ENCODE measurements at places on chromosomes 7 and 10. TPM values are rescaled to one million over a fixed set of nuclear protein-coding genes. Genes with fewer than 3 reads are reported as not detected.

GRCh38 chr7:139099172-139099947 lies 10.2 kb downstream of the ZC3HAV1 start:
- peaks cover 4% of the 10 kb centered on the region for H3K36me3 ChIP-seq
- no peaks in the 10 kb centered on the region for H3K4me1 ChIP-seq
- H3K27ac ChIP-seq = no peak overlapping the region
- H3K4me3 ChIP-seq = no peak overlapping the region

GRCh38 chr10:6528198-6528950 lies 51.7 kb downstream of the PRKCQ start:
- H3K27ac ChIP-seq = no peak overlapping the region
- H3K4me3 ChIP-seq = no peak overlapping the region
- H3K4me1 ChIP-seq = no peaks in the 10 kb centered on the region
- no peaks in the 10 kb centered on the region for H3K27me3 ChIP-seq
- no peak for DNase-seq

- no peak for DNase-seq
- H3K4me1 ChIP-seq = peaks cover 8% of the 10 kb centered on the region
- H3K4me3 ChIP-seq = peak overlapping the region; percentile 22
- H3K27me3 ChIP-seq = no peaks in the 10 kb centered on the region
- peak overlapping the region; percentile 75 for H3K27ac ChIP-seq
- H3K36me3 ChIP-seq = no peaks in the 10 kb centered on the region
These were observed 61.4 kb downstream of the BBS9 start for GRCh38 chr7:33190688-33191304.

The LYZL1 gene
- polyA plus RNA-seq = not detected

DNA sequence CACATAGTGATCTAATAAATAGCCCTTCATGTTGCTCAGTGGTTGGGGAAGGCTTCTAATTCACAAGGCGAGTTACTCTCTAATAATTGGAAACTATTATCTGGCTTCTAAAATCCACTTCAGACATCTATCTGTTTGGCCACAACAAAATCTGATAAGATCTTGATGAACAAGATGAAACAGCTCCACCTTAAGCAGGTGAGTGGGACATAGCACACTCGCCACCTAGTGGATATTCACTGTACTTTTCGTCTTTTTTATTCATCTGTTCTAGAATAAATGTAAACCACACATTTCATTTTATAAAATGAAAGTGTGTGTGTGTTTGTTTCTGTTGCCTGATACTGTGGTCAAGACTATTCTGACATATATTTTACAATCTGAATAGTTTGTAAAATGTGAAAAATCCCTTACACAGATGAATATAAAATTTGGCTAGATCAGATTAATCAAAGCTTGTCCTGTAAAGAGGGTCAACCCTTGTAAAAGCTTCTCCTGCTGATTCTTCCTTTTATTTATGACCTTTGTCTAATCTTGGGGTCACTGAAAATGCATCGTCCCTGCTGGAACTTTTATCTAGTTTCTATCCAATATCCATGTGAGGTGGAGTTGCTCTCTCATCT lies 26.5 kb upstream of the CNTNAP2 start:
- no peak overlapping the region for H3K27ac ChIP-seq
- H3K36me3 ChIP-seq = no peaks in the 10 kb centered on the region
- no peak for DNase-seq
- no peaks in the 10 kb centered on the region for H3K4me1 ChIP-seq
- no peaks in the 10 kb centered on the region for H3K27me3 ChIP-seq

DNA sequence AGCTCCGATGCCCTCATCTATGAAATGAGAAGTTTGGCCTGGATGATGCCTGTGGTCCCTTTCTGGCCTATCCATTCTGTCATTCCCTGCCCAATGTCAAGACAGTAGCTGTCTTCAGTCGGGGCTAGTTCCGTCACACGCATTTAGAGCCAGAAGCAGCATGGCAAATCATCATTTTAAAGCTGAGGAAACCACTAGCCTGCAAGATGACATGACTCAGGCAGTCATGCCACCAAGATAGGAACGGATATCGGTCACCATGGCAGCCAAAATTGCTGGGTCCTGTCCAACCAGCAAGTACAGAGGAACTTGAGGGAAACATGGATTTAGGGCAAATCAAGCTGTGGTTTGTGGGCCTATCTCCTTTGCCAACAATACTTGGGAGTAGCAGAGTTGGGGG lies 64.5 kb upstream of the MRLN start:
- H3K4me3 ChIP-seq = no peak overlapping the region
- no peaks in the 10 kb centered on the region for H3K36me3 ChIP-seq
- no peak overlapping the region for H3K27ac ChIP-seq
- peaks cover 2% of the 10 kb centered on the region for H3K4me1 ChIP-seq
- no peaks in the 10 kb centered on the region for H3K27me3 ChIP-seq

The INHBA gene
- 1.4 TPM for polyA plus RNA-seq

DNA sequence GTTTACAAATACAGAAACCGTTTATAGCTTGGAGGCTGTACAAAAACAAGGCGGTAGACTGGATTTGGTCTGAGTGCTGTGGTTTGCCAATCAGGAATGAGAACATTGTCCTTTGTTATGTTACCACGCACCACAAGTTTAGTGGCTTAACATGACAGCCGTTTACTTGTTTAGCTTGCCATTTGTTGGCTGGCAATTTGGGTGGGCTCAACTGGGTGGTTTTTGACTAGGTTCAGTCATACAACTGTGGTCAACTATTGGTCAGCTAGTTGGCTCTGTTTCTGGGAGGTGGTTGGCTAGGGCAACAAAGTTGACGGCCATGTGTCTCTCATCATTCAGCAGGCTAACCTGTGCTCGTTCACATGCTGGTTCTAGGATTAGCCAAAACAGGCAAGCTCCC lies 60.1 kb upstream of the SP8 start:
- H3K4me1 ChIP-seq = no peaks in the 10 kb centered on the region
- no peak for DNase-seq

DNA sequence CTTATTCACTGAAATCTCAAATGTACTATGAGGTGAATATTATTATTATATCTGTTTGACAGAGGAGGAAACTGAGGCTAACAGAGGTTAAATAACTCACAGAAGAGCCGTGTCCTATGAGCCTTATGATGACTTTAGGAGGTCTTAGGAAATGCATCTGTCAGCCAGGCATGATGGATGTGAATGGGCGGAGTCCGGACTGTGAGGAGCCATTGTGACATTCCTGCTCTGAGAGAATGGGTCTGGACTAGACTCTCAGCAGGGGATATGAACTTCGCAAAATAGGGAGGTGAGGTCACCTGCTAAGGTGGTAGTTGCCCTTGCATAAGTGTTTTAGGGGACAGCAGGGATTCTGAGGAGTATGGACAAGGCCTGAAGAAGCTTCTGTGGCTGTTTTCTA lies 153.6 kb downstream of the TMEM178B start:
- H3K4me1 ChIP-seq = no peaks in the 10 kb centered on the region
- H3K27me3 ChIP-seq = no peaks in the 10 kb centered on the region
- H3K27ac ChIP-seq = no peak overlapping the region
- no peak for DNase-seq
- no peaks in the 10 kb centered on the region for H3K36me3 ChIP-seq
- no peak overlapping the region for H3K4me3 ChIP-seq

GRCh38 chr10:61151059-61151458 lies 207.1 kb upstream of the RHOBTB1 start:
- no peak overlapping the region for H3K27ac ChIP-seq

GRCh38 chr7:142851919-142852318 lies 3.0 kb upstream of the EPHB6 start:
- no peak overlapping the region for H3K4me3 ChIP-seq
- no peaks in the 10 kb centered on the region for H3K36me3 ChIP-seq

DNA sequence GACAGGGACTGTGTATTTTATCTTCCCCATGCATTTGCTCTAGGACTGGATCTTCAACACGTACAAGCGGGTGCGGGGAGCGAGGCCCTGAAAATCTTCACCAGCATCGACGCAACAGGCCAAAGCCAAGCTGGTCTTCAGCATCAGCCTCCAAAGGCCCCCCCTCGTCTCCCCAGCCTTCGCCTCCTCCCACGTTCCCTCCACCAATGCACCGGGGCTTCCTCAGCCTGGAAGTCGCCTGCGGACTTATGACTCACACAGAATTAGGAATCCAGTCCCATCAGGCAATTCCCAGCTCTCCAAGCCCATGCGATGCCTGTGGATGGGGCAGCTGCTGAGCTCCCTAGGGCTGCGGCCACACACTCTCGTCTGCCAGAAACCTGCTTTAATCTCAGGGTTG lies 36.3 kb upstream of the RNF32 start:
- H3K36me3 ChIP-seq = no peaks in the 10 kb centered on the region
- no peaks in the 10 kb centered on the region for H3K27me3 ChIP-seq
- peaks cover 13% of the 10 kb centered on the region for H3K4me1 ChIP-seq
- no peak overlapping the region for H3K27ac ChIP-seq
- H3K4me3 ChIP-seq = no peak overlapping the region
- no peak for DNase-seq

Measured in liver (tissue), 10 donors.